ENCODE measurements at places on chromosomes 4 and X. TPM values are rescaled to one million over a fixed set of nuclear protein-coding genes. Genes with fewer than 3 reads are reported as not detected.

The TSPAN6 gene
- 4.3 TPM for polyA plus RNA-seq

The FRG2 gene
- not detected for polyA plus RNA-seq

The AKAP14 gene
- not detected for polyA plus RNA-seq

The ABLIM2 gene
- 26.6 TPM for polyA plus RNA-seq

The DUX4 gene
- not detected for polyA plus RNA-seq

The RCHY1 gene
- 9.4 TPM for polyA plus RNA-seq

The CENPVL3 gene
- polyA plus RNA-seq, result not detected

The POU4F2 gene
- not detected for polyA plus RNA-seq

The GPR78 gene
- polyA plus RNA-seq, result not detected

The L1CAM gene
- polyA plus RNA-seq, result 3.4 TPM

The PABPC4L gene
- polyA plus RNA-seq, result not detected

The EVC gene
- polyA plus RNA-seq, result 1.2 TPM

The F8A2 gene
- polyA plus RNA-seq, result not detected

The NEIL3 gene
- polyA plus RNA-seq, result 0.45 TPM

The CBR4 gene
- polyA plus RNA-seq, result 10.8 TPM

GRCh38 chr4:38161208-38162113 is 201.3 kb downstream of the PTTG2 start:
- DNase-seq, result no peak
- no peaks in the 10 kb centered on the region for H3K4me1 ChIP-seq
- no peak overlapping the region for H3K27ac ChIP-seq
- no peaks in the 10 kb centered on the region for H3K27me3 ChIP-seq
- no peaks in the 10 kb centered on the region for H3K36me3 ChIP-seq
- H3K4me3 ChIP-seq, result no peak overlapping the region

DNA sequence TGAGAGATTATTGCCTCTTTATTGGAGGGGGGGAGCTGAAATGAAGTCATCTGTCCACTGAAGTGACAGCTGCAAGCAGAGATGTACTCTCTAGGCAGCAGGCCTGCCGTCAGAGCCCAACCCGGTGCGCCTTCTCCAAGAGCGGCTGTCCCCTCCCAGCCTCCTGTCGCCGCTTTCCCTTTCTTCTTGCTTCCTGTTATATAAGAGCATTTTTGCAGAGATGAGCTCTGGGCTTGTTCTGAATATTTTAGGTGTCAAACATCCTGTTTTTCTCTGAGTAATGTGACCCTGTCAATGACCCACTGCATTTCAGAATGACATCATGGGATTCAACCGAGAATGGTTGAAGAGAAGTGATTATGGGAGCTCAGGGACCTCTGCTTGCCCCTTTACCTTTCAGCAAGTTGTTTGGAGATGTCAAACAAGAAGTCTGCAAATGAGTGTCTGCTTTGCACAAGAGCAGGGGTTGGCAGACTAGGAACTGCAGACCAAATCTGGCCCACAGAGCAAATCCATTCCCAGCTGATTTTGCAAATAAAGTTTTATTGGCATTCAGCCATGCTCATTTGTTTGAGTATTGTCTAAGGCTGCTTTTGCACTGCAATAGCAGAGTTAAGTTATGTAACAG is 79.9 kb downstream of the SLC9A6 start:
- H3K27me3 ChIP-seq, result peaks cover 5% of the 10 kb centered on the region
- H3K36me3 ChIP-seq, result no peaks in the 10 kb centered on the region
- H3K4me3 ChIP-seq, result no peak overlapping the region
- H3K27ac ChIP-seq, result no peak overlapping the region
- no peak for DNase-seq

GRCh38 chrX:150014525-150014924 is 76.2 kb upstream of the EOLA2 start:
- DNase-seq, result no peak
- no peak overlapping the region for H3K4me3 ChIP-seq
- H3K36me3 ChIP-seq, result no peaks in the 10 kb centered on the region
- no peaks in the 10 kb centered on the region for H3K27me3 ChIP-seq
- H3K27ac ChIP-seq, result no peak overlapping the region

DNA sequence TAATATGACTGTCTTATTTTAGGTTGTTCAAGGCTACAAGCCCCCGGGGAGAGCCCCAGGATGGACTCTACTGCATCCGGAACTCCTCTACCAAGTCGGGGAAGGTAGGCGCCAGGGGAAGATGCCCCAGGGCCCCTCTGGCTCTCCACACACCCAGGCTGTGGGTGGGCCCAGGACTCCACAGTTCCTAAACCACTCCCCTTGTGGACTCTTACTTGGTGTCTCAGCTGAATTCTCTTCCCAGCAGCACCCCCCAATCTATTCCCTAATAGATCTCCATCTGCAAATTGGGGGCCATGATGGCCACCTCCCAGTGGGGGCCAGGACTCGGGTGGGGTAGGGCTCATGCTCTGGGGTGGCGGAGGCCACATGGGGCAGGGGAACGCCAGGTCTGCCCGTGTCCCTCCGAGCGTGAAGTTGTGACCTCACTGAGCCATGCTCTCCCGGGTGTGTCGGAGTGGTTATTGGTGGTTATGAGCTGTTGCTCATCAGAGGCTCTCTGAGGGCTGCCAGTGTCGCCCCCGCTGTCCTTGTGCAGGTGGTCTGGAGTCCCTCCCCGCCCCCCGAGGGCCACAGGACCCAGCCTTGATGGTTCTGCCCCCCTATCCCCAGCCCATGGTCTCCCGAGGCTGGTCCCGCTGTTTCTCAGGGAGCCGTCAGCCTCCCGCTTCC is 11.2 kb upstream of the ADD1 start:
- H3K27me3 ChIP-seq, result no peaks in the 10 kb centered on the region
- peaks cover 85% of the 10 kb centered on the region for H3K4me1 ChIP-seq
- no peak overlapping the region for H3K4me3 ChIP-seq
- DNase-seq, result peak; percentile 84
- peaks cover 70% of the 10 kb centered on the region for H3K36me3 ChIP-seq

GRCh38 chrX:54920610-54921426 is at the start of gene TRO:
TSS of gene TRO (plus strand) at chrX:54920824. CDS start at chrX:54922247, 1,423 bp downstream.
- peak within 1 kb of the TSS; percentile 33 for H3K4me3 ChIP-seq
- no peaks in the 10 kb centered on the region for H3K36me3 ChIP-seq
- H3K27me3 ChIP-seq, result no peaks in the 10 kb centered on the region
- DNase-seq, result no peak
- no peaks in the 10 kb centered on the region for H3K4me1 ChIP-seq

- H3K4me3 ChIP-seq, result no peak overlapping the region
- H3K4me1 ChIP-seq, result no peaks in the 10 kb centered on the region
- no peaks in the 10 kb centered on the region for H3K36me3 ChIP-seq
- H3K27ac ChIP-seq, result no peak overlapping the region
These were observed 75.6 kb downstream of the AFAP1 start for GRCh38 chr4:7863911-7864681.

DNA sequence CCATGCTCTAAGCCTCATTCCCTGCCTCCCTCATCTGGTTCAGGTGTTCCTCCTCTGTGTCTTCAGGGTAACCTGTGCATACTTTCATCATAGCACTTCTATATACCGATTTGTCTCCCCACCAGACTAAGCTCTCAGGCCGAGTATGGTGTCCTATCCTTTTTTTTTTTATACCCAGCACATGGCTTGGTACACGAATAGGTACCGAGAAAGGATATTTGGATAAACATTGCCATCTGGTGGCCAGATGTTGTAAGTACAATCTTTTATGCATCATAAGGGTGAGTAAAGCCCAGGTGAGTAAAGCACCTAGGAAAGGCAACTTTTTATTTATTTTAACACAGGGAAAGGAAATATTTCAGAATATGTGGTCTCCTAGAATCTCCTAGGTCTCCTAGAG is 68.4 kb downstream of the MID2 start:
- DNase-seq, result no peak
- H3K27ac ChIP-seq, result no peak overlapping the region
- H3K4me1 ChIP-seq, result no peaks in the 10 kb centered on the region
- no peaks in the 10 kb centered on the region for H3K36me3 ChIP-seq
- no peaks in the 10 kb centered on the region for H3K27me3 ChIP-seq
- no peak overlapping the region for H3K4me3 ChIP-seq

- no peaks in the 10 kb centered on the region for H3K4me1 ChIP-seq
- no peak overlapping the region for H3K4me3 ChIP-seq
- H3K36me3 ChIP-seq, result peaks cover 10% of the 10 kb centered on the region
- DNase-seq, result no peak
These were observed 41.1 kb downstream of the THOC2 start for GRCh38 chrX:123691776-123692175.

GRCh38 chrX:31388946-31389345 is 317.1 kb upstream of the FTHL17 start:
- H3K27me3 ChIP-seq, result no peaks in the 10 kb centered on the region
- no peaks in the 10 kb centered on the region for H3K36me3 ChIP-seq
- H3K4me1 ChIP-seq, result no peaks in the 10 kb centered on the region
- no peak overlapping the region for H3K4me3 ChIP-seq
- no peak overlapping the region for H3K27ac ChIP-seq

DNA sequence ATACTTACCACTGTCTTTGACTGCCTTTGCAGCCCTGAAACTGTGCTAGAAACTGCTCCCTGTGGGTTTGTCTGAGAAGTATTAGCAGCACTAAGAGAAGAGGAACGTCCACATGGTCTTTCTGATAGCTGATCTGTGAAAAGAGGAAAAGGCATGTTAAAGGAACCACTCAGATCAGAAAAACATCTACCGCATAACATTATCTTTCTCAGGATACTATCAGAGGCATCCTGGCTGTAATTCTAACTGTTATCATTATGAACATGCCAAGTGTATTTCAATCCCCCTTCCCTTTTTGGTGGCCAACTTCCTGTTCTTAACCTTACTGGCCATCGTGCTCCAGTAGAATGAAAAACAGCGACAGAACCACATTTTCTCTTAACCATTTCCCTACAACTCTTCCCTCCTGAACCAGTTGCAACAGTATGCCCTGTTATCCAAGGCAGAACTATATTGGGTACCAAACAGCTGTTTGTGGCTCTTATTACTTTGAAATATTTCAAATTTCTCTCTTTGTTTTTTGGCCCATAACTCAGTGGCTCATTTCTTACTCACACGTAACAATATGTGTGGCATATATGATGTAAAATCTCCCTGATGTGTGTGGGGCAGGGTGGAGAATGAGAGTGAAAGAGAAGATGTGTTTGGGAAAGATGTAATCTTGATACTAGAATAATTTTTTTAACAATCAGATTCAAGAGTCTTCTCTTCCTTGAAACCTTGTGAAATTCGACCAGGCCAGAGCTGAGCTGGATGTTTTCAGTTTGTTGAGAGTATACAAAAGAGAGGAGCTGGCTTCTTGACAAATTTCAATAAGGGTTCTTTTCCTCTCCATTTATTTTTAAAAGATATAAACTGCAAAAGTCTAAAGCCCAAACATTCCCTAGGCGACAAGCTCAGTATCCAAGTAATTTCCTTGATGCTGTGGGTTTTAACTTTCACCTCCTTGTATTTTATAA is 35.2 kb downstream of the ARHGEF6 start:
- peak overlapping the region; percentile 81 for H3K27ac ChIP-seq
- H3K36me3 ChIP-seq, result no peaks in the 10 kb centered on the region
- no peak overlapping the region for H3K4me3 ChIP-seq
- H3K27me3 ChIP-seq, result no peaks in the 10 kb centered on the region
- H3K4me1 ChIP-seq, result peaks cover 11% of the 10 kb centered on the region

DNA sequence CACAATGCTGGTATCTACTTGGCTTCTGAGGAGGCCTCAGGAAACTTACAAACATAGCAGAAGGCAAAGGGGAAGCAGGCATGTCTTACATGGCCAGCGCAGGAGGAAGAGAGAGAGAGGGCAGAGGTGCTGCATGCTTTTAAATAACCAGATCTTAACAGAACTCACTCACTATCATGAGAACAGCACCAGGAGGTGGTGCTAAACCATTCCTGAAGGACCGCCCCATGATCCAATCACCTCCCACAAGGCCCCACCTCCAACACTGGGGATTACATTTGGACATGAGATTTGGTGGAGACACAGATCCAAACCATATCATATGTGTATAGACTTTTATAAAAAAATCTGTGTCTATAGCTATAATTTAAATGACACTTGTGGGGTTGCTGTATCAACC is 48.6 kb upstream of the ERVMER34-1 start:
- H3K4me1 ChIP-seq, result no peaks in the 10 kb centered on the region
- no peak for DNase-seq
- H3K27ac ChIP-seq, result no peak overlapping the region
- no peaks in the 10 kb centered on the region for H3K27me3 ChIP-seq

GRCh38 chrX:11952176-11952720 is 186.0 kb upstream of the FRMPD4 start:
- DNase-seq, result no peak
- no peak overlapping the region for H3K27ac ChIP-seq
- no peak overlapping the region for H3K4me3 ChIP-seq
- no peaks in the 10 kb centered on the region for H3K4me1 ChIP-seq

DNA sequence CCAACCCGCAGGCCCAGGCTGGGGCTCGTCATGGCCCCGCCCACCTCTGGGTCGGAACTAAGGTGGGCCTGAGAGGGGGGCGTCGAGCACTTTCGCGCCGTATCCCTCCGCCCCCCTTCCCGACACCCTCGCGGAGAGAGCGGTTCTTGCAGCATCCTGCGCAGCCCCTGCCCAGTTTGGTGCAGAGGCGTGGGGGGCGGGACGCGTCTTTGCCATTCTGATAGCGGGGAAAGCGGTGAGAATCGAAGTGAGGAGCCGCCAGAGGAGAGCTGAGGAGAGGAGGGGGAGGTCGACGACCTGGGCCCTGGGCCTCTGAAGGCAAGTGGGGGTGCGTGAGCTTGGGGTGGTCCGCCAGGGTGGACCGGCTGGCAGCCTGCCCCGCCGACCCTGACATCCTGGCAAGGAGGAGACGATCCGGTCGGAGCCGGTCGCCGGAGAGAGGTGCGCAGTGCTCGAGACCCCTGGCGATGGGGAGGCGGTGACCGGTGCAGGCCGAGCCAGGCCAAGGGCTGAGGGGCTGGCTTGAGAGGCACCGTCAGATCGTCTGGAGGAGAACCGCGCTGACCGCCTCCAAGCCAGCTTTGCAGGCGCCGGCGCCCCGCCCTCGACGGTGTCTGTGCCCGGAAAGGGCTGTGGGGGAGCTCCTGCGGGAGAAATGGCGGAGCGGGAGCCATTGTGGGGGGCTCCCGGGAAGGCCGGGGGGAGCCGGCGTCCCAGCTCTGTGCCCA is 25.5 kb downstream of the GPRASP3 start:
- H3K36me3 ChIP-seq, result no peaks in the 10 kb centered on the region
- no peaks in the 10 kb centered on the region for H3K27me3 ChIP-seq
- H3K4me3 ChIP-seq, result peak overlapping the region; percentile 57

DNA sequence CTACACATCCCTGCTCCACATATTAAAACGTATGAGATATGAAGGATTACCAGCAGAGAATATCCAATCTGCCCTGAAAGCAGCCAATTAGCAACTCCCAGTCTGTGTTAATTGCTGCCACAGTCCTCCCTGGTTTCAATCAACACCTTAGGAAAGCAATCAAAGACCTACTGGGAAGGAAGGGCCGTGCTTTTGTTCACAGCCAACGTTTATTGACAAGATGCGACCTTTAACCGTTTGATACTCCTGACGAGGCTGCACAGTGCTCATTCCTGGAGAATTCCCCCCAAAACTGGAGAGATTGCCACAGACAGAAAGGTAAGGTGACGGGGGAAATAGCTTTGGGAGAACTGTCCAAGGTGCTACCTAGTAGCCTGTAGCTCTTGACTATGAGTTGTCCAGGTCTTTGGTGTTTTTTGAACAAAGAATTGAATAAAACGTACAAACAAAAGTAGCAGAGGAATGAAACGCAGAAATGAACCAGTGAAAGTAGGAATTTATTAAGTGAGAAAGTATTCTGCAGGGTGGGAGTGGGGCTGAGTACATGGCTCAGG is 596.5 kb downstream of the NLGN4X start:
- H3K4me1 ChIP-seq, result no peaks in the 10 kb centered on the region
- H3K4me3 ChIP-seq, result no peak overlapping the region
- no peaks in the 10 kb centered on the region for H3K36me3 ChIP-seq
- DNase-seq, result no peak
- no peak overlapping the region for H3K27ac ChIP-seq

GRCh38 chrX:23980011-23980441 is 47.0 kb downstream of the KLHL15 start:
- no peaks in the 10 kb centered on the region for H3K4me1 ChIP-seq
- no peak for DNase-seq
- H3K4me3 ChIP-seq, result no peak overlapping the region
- no peaks in the 10 kb centered on the region for H3K27me3 ChIP-seq
